ENCODE measurements at places on chromosomes 1 and 21. TPM values are rescaled to one million over a fixed set of nuclear protein-coding genes. Genes with fewer than 3 reads are reported as not detected.

AUNIP gene
- total RNA-seq, result 1.7 TPM

VPS45 gene
- 43.8 TPM for total RNA-seq

SLC26A9 gene
- not detected for total RNA-seq

HSD3B1 gene
- not detected for total RNA-seq

RPE65 gene
- total RNA-seq, result not detected

BRINP3 gene
- total RNA-seq, result not detected

PADI4 gene
- total RNA-seq, result not detected

OR14K1 gene
- not detected for total RNA-seq

Measured in aortic smooth muscle cell (primary cell).